Activated CD4-positive, alpha-beta T cell treated with anti-CD3 and anti-CD28 coated beads, Interleukin-2, amount 50 U/mL, for 16 hours (primary cell): ENCODE measurements at places on chromosomes 4 and X.

DNA sequence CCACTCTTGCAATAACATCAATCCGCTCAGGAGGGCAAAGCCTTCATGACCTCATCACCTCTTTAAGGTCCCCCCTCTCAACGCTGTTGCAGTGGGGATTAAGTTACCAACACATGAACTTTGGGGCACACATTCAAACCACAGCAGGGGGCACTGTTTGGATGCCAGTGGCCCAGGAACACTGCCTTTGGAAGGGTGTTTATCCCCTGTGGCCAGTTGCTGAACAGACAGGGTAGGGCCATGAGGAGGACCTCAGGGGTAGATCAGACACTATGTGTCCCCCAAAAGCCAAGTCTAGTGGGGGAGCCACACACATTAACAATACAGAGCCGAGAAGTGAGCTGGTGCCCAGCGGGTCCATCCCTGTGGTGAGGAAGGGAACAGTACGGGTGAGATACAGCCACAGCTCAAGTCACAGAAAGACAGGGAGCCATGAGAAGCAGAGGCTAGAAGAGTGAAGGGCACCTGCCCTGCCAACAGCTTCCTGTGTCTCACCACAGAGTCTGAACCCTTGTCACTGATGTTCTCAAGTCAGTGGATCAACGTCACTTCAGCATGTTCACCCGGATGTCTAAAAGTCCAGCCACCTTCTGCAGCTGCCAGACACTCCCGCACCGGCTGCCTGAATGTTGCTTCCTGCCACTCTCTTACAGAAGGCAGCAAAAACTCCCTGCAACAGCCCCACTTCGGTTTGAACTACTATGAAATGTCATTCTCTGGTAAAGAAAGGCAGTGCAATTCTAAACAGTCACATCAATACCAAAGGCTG lies 19.9 kb upstream of the MXD4 start:
- peak; percentile 81 for DNase-seq

- DNase-seq: no peak
Observed at GRCh38 chr4:47017494-47017893, 13.9 kb upstream of the GABRB1 start.

- no peak for DNase-seq
Observed at GRCh38 chrX:362937-363620, 23.6 kb downstream of the PPP2R3B start.

DNA sequence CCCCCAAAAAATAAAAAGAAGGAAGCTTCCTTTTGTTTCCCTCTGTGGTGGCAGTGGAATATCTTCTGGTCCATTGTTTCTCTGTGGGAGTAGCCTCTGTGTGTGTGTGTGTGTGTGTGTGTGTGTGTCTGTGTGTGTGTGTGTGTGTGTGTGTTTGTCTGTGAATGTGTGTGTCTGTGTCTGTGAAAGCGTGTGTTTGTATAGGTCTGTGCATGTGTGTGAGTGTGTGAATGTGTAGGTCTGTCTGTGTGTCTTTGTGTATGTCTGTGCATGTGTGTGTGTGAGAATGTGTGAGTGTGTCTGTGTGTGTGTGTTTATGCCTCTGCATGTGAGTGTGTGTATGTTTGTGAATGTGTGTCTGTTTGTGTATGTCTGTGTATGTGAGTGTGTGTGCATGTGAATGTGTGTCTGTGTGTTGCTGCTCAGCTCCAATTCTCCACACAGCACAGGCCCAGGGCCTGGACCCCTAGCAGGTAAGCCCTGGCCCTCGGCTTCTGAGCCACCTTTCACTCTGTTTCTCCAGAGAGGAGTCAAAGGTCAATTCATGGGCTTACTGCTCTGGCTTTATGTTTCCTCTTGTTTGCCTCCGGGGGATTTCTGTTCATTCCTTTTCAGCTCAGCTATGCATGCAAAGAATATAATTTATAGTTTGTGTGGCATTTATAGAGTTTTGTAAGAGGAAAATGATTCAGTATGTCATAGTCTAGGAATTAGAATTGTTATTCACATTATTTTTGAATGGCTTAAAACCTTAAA lies 89.8 kb downstream of the UCHL1 start:
- DNase-seq: no peak

GRCh38 chrX:44621078-44621477 lies 78.4 kb upstream of the FUNDC1 start:
- DNase-seq: no peak

DNA sequence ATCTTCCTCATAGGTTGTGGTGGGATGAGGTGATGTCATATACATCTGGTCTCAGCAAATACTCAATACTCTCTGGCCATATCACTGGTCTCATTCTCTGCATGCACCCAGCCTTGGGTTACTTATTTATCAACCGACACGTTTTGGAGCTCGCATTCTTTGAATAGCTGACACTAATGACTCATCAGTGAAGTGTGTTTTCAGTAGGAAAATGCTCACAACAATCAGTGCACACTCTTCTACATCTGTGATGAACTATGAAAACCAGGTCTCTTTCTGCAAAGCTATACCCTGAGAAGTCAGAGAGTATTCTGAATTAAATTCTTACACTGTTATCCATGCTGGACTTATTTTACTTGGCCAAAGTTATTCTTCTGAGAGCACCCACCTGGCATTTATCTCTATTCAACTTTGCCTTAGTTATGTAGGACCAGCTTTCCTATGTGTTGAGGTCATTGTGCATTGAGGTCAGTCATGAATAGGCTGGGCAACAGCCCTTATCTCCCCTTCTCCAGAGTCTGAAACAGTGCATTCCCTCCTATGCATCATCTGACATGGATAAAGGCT lies 58.7 kb upstream of the DHX15 start:
- no peak for DNase-seq

DNA sequence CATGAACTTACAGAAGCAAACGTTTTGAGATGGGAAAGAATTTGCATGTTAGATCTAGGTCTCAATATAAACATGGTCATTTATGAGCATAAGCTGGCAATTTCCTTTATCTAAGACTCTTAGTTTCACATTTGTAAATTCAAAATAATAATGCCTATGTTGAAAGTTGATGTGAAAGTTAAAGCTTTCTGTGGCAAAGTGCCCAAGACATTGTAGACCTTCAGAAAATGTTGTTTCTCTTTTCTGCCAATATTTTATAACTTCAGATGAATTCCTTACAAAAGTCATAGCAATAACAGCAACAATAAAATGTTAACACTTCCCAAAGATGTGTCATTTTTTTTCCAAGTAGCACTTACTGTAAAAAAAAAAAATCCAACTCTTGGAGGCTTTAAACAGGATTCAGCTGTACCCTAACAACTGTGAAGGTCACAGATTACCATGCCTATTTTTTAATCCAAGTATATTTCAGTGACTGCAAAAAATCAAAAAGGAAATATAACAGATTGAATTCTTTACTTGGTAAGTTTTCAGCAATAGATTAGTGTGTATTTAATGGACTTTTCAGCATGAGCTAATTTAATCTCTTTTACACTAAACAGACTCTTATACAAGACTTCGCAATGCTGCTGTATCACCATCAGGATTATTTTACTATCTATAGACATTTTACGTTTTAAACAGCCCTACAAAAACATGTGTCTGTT lies 206.5 kb upstream of the PDE5A start:
- DNase-seq: no peak

DNA sequence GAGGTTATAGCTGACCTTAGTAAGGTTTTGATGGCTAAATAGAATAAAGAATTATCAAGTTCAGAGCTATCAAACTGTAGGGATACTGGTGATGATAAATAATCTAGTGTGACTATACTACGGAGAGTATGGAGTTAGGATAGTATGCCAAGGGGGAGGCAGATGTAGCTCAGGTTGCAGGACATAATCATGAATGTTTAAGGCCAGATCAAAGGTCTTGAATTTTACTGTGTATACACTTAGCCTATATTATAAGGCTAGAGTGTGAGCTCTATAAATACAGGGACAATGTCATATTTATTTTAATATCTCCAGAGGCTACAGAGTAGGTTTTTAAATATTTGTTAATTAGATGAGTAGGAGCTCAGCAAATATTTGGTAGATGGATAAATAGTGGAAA lies 131.1 kb upstream of the STIM2 start:
- DNase-seq: no peak

- DNase-seq: no peak
Observed at GRCh38 chrX:147565237-147565636, 346.5 kb upstream of the FMR1 start.

- DNase-seq: no peak
Observed at GRCh38 chr4:123598331-123598730, 201.7 kb downstream of the SPRY1 start.
